Activated T-helper 9 cell treated with anti-CD3 and anti-CD28 coated beads, Interleukin-2, amount 50 U/mL, for 16 hours (primary cell): ENCODE measurements at places on chromosomes 1 and 21.

- DNase-seq: no peak
Observed at GRCh38 chr1:154497026-154497806, 4.8 kb upstream of the TDRD10 start.

DNA sequence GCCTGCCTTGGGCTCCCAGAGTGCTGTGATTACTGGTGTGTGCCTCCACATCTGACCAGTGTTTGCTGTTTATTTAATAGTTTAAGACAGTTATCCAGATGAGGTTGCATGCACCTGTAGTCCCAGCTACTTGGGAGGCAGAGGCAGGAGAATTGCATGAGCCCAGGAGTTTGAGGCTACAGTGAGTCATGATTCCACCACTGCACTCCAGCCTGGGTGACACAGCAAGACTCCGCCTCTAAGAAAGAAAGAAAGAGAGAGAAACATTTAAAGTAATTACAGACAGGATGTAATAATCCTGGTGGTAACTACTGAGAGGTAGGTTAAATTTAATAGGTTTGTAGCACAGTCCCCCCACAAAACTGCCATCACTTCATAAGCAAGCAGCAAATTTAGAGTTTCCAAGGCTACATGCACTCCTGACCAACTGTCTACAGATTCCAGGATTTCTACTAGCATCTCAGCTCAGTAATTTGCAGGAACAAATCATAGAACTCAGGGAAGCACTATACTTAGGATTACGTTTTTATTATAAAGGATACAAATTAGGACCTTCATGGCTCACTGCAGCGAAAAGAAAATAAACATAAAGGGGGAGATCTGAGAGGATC is 89.6 kb downstream of the PKN2 start:
- no peak for DNase-seq

DNA sequence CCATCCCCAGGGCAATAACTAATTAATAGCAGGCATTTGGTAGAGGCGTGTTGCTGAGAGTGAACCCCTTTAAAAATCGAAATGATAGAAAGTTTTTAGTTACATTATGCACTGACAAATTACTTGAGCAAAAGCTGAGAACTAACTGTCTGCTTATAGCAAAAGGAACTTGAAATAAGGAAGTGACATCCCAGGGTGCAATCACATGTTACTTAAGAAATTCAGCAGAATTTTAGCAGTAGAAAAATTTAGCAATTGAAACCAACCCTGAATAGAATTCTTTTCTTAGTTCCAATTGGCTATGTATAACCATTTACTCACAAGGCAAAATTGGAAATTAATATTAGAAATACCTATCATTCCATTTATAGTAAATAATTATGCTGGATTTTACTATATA is 139.5 kb upstream of the SAMSN1 start:
- no peak for DNase-seq

DNA sequence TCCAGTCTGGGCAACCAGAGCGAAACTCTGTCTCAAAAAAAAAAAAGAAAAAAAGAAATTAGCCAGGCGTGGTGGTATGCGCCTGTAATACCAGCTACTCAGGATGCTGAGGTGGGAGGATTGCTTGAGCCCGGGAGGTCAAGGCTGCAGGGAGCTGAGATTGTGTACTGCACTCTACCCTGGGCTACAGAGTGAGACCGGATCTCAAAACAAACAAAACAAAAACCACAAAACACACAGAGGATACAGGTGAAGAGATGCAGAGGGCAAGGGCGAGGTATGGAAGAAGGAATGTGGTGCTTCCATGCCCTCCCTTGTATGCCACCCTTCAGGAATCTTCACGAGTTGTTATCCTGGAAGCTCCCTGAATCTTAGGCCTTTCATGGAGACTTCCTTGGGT is 68.5 kb downstream of the NDUFS5 start:
- no peak for DNase-seq

GRCh38 chr1:203305809-203306088 is 430 bp downstream of the BTG2 start:
- DNase-seq: no peak

GRCh38 chr1:12275370-12275769 is 45.5 kb downstream of the VPS13D start:
- peak; percentile 10 for DNase-seq

DNA sequence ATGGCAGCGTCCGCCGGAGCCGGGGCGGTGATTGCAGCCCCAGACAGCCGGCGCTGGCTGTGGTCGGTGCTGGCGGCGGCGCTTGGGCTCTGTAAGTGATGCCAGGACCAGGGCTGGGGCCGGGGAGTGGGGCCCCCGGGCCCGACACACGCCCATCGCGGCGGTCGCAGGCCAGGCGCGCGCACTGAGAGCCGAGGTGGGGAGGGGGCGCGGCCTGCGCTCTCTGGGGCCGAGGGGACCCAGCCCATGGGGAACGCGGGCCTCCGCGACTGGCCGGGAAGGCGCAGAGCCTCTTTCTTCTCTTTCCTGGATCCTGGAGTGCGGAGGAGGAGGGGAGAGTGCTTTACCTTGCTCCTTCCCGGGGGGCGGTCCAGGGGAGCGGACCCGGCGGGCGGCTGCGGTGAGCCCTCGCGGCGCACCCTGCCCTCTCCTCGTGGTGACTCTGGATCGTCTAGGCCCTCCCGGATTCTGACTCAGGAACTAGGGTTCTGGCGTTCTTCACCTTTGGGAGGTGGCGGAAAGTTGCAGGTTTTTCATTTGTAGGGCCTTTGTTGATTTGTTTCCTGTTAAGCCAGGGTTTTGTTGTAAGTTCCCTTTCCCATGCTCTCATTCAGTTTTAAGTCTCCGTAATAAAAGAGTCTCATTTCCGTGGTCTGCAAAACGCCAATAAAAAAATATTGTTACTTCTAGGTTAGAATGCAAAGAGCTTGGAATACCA is 529 bp downstream of the MPZL1 start:
- DNase-seq: peak; percentile 5

DNA sequence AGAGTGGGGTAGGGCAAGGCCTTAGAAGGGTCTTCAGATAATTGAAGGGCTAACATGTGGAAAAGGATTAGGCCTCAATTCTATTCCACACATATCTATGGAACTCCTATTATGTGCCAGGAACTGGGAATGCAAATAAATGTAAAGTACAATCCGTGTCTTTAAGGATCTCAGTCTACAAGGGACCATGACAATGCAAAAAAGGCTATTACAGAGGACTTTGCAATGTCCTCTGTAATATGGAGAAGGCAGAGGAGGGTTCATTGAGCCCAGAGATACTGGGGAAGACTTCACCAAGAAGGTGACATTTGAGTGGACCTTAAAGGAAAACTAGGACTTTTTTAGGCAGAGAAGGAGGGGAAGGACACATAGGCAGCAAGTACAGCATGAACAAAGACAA is 4.5 kb upstream of the SCMH1 start:
- no peak for DNase-seq
